Neuronal stem cell (in vitro differentiated cells): ENCODE measurements at places on chromosomes 1 and 21.

DNA sequence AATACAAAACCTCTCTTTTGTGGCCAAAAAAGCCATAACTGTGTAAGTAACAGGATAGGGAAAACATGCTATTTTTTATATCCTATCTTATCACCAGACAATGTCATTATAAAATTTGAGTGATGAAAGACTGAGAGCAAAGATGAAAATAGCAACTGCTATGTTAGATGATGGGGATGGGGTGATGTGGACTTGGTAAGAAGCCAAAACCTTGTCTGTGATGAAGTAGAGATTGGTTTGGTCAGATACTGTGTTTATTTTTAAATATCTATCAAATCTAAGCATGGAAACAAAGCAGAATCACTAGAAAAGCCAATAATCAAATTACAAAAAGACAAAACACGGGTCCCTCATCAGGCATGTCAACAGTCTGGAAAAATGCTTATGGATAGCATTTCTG is 631.1 kb upstream of the NR5A2 start:
- DNase-seq, result no peak

GRCh38 chr1:42765832-42766740 is 742 bp downstream of the P3H1 start:
- DNase-seq, result peak; percentile 45

- DNase-seq, result no peak
Observed at GRCh38 chr21:45251635-45252447, 35.9 kb downstream of the POFUT2 start.

- peak; percentile 84 for DNase-seq
Observed at GRCh38 chr1:154955039-154955717, 721 bp downstream of the PBXIP1 start.

GRCh38 chr1:214525535-214526019 is 25.8 kb downstream of the PTPN14 start:
- DNase-seq, result no peak

DNA sequence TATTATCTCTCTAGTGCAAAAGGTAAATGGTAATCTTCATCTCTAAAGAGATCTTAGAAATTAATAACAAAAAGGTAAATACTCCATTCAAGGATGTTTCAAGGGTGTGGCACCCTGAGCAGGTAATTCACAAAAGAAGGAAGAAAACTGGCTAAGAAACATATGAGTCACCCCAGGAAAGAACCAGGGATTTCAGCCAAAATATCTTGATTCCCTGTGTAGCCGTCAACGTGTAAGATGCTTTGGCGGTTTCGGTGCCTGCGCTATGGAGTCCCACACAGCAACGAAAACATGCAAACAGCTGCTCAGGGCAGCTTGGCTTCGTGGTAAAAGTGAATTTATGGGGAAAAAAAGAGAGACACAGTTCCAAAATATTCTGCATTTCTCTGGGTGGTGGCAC is 3.7 kb downstream of the ITGB2 start:
- DNase-seq, result no peak

DNA sequence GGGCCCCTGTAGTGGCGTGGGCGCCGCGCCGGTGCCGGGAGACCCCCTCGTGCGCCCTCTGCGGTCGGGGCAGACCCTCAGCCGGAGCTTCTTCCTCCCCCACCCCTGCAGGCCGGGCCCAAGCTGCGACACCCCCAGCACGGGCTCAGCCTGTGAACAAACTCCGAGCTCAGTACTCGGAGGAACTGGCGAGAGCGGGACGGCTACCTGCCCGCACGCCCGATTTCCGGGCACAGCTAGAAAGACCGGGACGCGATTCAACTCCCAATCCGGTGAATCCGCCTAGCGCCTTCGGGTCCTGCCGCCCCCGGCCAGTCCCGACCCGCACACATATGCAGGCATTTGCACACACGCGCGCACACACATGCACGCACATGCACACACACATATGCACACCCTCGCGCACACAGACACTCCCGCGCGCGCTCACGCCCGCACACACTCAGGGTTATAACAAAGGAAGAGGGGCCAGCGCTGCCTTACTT is 580 bp upstream of the BLACAT1 start:
- DNase-seq, result no peak

DNA sequence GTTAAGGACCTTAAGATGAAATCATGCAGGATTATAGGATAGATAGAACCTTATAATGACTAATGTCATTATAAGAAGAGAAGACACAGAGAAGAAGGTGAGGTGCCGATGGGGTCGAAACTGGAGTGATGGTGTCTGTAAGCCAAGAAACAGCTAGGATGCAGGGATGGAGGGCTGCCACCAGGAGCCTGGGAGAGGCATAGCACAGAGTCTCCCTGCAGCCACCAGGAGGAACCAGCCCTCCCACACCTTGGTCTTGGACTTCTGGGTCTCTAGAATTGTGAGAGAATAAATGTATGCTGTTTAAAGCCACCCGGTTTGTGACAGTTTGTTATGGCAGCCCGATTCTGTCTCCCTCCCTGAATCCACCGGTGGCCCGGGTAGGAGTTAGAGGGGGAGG is 337.2 kb upstream of the AJAP1 start:
- DNase-seq, result no peak
